Activated effector memory CD4-positive, alpha-beta T cell treated with anti-CD3 and anti-CD28 coated beads, Interleukin-2, amount 50 U/mL, for 16 hours (primary cell): ENCODE measurements at places on chromosomes 6 and 20.

- DNase-seq, result no peak
Measured at GRCh38 chr6:158958504-158959386, 41.3 kb downstream of the RSPH3 start.

GRCh38 chr6:2257363-2257762, 12.0 kb upstream of the GMDS start:
- no peak for DNase-seq

GRCh38 chr20:45339799-45340198, 8.4 kb downstream of the SDC4 start:
- DNase-seq, result no peak

GRCh38 chr6:40285996-40286395, 301.2 kb downstream of the LRFN2 start:
- no peak for DNase-seq

- DNase-seq, result no peak
Measured at GRCh38 chr20:48467622-48468021, 360.2 kb downstream of the PREX1 start.

DNA sequence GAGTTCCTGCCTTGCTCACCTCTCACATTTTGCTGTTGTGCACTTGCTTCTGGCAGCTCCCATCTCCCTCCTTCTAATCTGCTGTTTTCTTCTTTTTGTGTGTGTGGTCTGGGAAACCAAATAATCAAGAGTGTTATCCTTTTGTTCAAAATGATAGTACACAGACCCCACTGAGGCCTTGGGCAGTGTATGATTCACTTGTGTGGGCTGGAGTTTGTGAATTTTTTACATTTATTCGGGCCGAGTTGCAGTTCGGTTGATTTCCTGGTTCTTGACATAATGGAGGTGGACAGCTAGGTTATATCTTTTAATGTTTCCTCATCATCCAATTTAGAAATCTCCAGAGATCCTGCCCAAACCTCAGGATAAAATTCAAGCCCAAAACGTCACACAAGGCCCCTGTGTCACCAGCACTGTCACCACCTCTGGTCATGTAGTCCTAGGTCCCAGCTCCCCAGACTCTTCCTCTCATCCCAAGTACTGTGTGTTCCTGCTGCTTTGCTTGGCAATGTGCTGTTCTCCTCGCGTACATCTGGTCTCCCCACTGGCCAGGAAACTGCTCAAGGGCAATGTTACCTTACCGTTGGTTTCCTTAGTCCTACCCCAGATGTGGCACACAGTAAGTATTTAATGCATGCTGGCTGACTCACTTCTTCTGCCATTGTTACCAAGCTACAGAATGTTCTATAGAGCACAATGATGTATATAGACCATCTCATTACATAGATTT, 55.7 kb upstream of the PHACTR2 start:
- DNase-seq, result no peak

- DNase-seq, result no peak
Measured at GRCh38 chr6:168943231-168943905, 310.3 kb downstream of the THBS2 start.

- DNase-seq, result no peak
Measured at GRCh38 chr6:56382416-56382940, 135.1 kb upstream of the COL21A1 start.

DNA sequence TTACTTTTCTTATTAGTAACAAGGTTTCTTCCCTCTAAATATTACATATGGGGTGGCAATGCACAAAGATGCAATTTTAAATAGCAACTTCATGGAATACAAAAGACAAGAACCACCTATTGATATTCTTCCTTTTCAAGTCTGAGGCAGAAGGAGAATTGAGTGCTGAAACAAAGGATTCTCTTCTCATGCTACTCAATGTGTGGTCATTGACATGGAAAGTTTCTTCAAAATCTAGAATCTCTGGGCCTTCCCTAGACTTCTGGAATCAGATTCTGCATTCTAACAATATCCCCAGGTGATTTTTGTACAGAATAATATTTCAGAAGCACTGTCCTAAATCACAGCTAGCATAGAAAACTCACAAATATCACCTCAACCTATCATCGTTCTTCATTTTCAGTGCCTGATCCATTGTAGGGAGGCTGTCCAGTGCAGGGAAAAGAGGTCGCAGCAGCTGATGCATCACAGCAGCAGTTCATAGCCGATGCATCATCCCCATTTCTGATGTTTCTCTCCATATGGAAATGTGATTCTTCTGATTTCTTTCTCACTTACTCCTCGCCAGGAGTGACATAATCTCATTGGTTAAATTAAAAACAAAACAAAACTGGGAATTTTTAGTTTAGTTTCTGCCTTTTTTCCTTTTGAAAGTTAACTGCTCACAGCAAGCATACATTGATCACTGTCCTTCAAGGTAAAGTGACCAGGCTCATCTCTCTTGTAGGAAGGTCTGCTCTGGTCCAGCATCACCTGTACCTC, 139.5 kb upstream of the FAM83B start:
- no peak for DNase-seq

DNA sequence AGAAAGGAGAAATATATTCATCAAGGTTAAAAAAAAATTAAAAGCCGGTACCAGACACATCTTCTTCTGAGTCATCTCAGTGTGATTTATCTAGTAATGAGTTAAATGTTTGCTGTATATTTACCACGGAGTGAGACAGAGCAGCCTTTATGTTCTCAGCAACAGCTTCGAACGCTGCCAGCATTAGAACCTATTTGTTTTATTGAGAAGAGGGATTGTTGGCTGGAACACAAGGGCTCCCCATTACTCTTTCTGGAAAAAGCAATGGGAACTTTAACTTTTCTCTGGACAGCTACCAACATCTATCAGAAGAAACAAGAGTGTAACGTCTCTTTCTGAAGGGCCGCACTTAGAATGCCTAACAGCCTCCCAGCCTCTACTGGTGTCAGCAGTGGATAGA, 105.3 kb upstream of the TAB2 start:
- no peak for DNase-seq

DNA sequence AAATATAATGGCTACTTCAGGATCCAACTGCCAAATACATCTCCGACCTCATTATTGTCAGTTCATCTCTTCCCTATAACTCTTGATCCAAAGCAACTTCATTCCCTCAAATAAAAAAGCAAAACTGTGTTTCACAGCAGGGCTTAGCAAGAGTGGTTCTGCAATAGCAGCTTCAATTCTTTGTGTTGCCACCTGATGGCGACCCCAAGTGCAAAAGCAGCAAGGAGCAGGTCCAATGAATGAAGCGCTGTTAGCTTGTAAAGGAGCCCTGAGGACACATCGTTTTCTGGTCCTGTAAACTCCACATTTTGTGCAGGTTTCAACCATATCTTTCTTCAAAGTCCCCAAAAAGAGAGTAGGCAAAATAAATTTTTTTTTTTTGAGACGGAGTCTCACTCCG, 19.6 kb downstream of the RTN4IP1 start:
- no peak for DNase-seq

GRCh38 chr6:161074496-161075121, 83.0 kb downstream of the MAP3K4 start:
- DNase-seq, result no peak

- DNase-seq, result no peak
Measured at GRCh38 chr20:3275966-3276679, 37.1 kb upstream of the SLC4A11 start.

- DNase-seq, result no peak
Measured at GRCh38 chr6:6494677-6495076, 93.8 kb upstream of the LY86 start.

- no peak for DNase-seq
Measured at GRCh38 chr20:10679269-10679668, 5.5 kb upstream of the JAG1 start.

DNA sequence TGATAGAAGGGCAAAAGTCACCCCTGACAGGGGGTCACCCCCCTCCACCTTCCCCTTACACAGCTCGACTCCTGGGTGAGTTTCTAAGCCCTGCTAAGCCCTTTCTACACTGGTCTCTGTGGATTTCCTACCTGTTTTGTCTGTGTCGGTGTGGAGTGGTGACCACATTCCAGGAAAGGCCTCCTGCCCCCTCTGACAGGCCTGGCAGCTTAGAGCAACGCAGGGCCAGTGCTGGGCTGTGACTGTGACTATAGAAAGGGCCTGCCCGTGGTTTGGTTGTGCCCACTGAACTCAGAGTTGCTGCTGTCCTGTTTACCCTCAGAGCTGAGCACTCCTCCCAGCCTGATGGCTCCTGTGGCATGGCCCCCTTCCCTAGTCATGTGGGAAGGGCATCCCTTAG, 109.0 kb downstream of the ARMC2 start:
- no peak for DNase-seq

DNA sequence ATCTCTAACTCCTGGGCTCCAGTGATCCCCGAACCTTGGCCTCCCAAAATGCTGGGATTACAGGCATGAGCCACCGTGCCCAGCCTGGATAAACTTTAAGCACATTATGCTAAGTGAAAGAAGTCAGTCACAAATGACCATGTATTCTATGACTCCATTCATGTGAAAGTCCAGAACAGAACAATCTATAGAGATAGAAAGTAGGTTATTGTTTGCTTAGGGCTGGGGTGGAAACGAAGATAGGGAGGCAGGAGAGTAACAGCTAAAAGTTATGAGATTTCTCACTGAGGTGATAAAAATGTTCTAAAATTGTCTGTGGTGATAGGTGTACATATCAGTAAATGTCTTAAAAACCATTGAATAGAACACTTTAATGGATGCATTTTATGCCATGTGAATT, 40.9 kb upstream of the CITED2 start:
- no peak for DNase-seq

GRCh38 chr20:2866236-2866635, 7.0 kb upstream of the PTPRA start:
- DNase-seq, result no peak

GRCh38 chr20:8155229-8155628, 23.2 kb downstream of the PLCB1 start:
- DNase-seq, result no peak

GRCh38 chr20:58092871-58093270, 135.6 kb downstream of the ANKRD60 start:
- DNase-seq, result no peak

GRCh38 chr6:143759666-143760065, 81.9 kb downstream of the PHACTR2 start:
- no peak for DNase-seq

DNA sequence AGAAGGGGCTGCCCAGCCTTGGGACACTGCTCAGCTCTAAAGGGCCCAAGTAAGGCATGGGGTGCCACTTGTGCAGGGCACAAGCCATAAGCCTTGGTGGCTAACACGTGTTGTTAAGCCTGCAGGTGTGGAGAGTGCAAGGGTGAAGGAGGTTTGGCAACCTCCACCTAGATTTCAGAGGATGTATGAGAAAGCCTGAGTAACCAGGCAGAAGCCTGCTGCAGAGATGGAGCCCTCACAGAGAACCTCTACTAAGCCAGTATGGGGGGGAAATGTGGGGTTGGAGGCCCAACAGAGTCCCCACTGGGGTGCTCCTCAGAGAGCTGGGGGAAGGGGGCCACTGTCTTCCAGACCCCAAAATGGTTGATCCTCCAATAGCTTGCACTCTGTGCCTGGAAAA, 32.6 kb downstream of the SERINC1 start:
- no peak for DNase-seq

DNA sequence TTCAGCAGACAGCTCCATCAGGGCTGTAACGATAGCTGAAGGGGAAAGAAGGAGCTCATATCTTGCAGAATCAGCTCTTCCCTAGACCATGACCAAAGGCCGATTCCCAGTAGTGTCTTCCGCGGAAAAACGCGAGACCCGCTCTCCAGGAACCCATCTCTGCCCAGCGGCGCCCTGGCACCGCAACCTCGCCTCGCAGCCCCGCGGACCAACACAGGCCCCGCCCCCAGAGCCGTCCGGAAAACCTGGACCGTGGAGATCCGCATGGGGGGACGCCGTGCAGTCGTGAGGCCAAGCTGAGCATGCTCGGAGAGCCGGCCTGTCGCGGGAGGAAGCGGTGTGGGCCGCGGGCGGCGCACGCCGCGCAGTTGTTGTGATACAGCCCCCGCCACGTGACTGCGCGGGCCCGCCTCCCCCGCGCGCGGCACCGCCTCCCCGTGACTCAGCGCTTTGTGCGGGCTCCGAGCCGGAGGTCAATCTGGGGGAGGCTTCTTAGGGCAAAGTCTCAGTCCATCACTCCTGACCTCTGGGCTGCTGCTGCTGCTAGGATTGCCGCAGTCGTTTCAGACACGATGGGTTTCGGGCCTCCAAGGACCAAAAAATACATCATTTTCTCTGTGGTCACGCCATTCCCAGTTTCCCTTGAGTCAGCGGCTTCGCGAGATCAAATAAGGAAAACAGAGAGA, 3.1 kb upstream of the GCLC start:
- DNase-seq, result peak; percentile 98

DNA sequence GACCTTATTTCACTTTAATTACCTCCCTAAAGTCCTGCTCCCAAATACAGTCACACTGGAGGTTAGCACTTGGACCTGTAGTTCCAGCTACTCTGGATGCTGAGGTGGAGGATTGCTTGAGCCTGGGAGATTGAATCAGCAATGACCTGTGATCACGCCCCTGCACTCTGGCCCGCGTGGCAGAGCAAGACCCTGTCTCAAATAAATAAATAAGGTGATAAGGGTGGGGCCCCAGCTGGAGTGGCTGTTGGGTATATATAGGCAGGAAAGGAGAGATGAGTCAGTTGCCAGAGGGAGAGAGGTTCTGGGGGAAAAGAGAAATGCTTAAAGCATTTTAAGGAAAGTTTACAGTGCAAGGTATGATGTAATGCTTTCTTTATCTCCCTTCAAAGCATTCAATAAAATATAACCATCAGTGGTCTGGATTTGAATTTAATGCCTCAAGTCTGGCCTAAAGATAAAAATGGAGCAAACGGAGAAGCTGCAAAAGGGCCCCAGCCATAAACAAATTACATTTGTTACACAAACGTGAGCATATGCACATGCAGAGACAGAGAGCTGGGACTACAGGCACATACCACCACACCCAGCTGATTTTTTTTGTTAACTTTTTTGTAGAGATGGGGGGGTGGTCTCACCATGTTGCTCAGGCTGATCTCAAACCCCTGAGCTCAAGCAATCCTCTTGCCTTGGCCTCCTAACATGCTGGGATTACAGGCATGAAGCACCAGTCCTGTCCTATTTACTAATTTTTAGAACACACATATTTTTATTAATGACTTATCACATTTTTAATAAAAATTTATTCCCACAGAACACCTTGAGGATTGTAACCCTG, 6.1 kb upstream of the PM20D2 start:
- DNase-seq, result no peak

DNA sequence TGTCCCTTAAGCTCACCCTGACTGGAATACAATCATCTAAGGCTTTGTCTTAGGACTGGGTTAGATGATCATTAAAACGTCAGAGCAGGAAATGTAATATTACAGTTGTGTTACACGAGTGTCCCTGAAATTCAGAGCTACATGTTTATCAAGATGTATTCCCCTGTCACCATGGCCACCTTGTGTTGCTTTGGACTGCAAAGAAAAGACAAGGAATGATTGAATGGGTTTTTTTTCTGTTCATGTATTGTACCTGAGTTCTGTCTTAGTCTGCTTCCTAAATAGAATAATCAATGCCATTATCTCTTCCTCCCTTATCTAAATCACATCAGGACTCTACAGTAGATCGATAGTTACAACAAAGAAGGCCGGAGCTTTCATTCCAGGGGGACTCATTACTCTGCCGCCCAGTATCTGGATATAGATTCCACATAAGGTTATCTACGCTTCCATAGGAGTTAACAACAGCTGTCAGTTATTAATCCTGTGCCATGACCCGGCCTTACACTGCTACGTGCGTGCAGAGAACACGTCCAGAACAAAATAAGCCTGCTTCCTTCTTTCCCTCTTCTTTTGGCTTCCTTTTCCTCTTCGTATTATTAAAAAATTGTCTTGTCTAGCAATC, 274.1 kb upstream of the SASH1 start:
- no peak for DNase-seq

GRCh38 chr6:63372951-63373533, 53.3 kb upstream of the LGSN start:
- DNase-seq, result no peak

GRCh38 chr6:89025633-89026032, 54.9 kb upstream of the PNRC1 start:
- DNase-seq, result no peak
